ENCODE measurements at places on chromosomes 6 and 20.

- no peak for DNase-seq
Observed at GRCh38 chr20:61543086-61543485, 291.0 kb downstream of the CDH4 start.

GRCh38 chr6:54598787-54599313 is 247.7 kb upstream of the FAM83B start:
- DNase-seq: no peak

GRCh38 chr6:36679043-36679833 is 724 bp downstream of the CDKN1A start:
- peak; percentile 93 for DNase-seq

- no peak for DNase-seq
Observed at GRCh38 chr6:11909696-11910132, 102.4 kb upstream of the HIVEP1 start.

DNA sequence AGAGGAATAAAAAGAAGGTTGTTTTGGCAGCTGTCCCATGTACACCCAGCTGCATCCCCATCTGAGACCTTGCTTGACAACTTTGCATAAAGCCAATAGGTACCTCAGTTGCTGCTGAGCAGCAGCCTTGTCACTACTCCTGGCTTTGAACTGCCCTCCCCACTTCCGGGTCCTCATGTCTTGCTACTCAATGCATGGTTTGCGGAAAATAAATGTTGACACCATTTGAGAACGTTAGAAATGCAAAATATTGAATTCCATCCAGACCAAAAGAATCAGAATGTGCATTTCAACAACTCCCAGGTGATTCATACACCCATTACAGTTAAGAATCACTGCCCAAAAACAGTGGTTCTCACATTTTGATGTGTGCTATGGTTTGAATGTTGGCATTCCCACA is 32.9 kb downstream of the GPX5 start:
- DNase-seq: no peak

DNA sequence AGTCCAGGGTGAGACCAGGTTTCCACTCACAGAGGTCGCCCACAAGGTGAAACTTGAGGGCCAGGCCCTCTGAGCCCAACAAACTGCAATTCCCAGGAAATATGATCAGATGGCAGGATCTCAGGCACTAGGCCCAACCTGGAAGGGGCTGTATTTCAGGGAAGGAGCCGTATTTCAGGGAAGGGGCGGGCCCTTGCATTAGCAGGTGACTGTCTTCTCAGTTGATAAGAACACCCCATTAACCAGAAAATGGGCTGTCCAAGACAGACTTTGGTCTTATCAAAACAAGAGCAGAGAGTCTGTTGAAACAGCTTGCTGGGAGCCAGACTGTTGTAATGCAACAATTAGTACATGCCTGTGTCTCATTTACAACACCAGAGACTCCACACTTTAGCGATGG is 10.9 kb upstream of the BNIP5 start:
- DNase-seq: no peak

DNA sequence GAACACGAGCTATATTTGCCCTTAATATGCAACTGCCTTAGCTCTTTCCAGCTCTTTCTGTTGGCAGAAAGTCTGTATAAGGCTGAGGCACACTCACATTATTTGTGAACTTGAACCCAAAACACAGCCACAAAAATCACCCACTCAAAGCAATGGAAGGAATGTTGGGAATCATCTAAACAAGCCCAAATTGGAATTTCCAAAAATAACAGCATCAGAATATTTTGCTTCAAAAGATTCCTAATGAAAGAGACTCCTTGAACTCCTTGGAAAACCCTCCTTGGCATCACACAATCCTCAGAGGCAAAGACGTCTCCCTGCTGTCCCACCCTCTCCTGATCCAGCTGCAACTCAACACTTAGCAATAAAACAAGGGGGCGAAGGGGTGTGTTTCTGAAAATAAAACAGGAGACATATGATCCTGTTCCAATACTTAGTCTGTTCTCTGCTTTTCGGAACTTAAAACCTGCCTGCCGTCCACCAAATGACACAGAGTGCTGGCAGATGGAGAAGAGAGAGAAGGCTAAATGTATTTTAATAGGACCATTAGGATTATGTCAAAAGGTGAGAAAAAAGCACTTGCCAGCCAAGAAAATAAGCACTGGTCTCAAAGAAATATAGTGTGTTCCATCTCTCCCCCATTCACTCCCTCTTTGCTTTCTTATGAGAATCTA is 320.7 kb upstream of the JARID2 start:
- no peak for DNase-seq

DNA sequence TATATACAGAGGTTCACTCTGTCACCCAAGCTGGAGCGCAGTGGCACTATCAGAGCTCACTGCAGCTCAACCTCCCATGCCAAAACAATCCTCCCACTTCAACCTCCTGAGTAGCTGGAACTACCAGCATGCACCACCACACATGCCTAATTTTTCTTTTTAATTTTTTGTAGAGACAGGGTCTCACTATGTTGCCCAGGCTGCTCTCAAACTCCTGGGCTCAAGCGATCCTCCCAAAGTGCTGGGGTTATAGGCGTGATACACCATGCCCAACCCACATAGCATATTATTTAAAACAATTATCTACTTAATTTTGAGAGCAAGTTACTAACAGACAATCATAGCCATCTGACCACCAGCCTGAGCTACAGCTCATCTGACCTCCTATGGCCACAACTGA is 459.9 kb upstream of the JARID2 start:
- DNase-seq: no peak

GRCh38 chr6:136576821-136577220 is 26.6 kb upstream of the MAP7 start:
- no peak for DNase-seq

- DNase-seq: no peak
Observed at GRCh38 chr6:103885446-103885845, 974.3 kb downstream of the HACE1 start.

DNA sequence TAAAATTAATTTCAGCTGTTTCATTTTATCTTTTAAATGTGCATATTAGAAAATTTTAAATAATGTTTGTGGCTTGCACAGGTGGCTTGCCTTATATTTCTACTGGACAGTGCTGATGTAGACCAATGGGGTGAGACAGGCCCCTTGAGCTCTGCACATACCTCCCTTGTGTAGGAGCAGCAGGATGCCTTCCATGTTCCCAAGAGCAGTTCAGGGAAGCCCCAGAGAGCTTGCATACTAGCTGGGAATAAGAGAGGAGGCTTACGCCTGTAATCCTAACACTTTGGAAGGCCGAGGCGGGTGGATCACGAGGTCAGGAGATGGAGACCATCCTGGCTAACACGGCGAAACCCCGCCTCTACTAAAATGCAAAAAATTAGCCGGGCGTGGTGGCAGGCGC is 61.4 kb downstream of the RFPL4B start:
- DNase-seq: no peak

- no peak for DNase-seq
Observed at GRCh38 chr6:125041740-125042459, 79.7 kb downstream of the RNF217 start.

DNA sequence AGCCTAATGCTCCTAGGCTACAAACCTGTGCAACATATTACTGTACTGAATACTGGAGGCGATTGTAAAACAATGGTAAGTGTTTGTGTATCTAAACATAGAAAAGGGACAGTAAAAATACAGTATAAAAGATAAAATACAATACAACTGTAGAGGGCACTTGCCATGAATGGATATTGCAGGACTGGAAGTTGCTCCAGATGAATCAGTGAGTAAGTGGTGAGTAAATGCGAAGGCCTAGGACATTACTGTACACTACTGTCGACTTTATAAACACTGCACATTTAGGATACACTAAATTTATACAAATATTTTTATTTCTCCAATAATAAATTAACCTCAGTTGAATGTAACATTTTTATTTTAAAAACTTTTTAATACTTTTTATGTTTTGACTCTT is 485.0 kb downstream of the MMUT start:
- no peak for DNase-seq

DNA sequence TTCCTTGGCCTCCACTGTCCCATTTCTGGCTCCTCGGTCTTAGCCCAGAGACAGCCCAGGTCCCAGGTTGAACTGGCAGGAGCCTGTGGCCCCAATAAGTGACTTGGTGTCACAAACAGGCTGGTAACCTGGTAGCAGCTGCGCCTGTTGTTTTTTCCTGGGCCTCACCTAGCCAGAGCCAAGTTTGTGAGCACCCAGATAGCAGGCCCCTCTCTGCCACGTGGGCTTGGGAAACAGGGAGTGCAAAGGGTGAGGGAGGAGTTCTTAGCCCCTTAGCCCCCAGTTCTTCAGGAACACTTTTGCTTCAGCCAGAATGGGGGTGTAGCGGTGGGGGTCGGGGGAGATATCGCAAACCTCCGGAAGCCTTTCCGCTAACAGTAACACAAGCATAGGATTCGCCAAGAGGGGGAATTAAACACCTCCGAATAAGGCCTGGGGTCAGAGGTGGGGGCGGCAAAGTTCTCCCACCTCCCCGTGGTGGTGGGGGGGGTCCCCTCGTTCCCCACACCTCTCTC is 760 bp downstream of the C6orf132 start:
- DNase-seq: no peak

DNA sequence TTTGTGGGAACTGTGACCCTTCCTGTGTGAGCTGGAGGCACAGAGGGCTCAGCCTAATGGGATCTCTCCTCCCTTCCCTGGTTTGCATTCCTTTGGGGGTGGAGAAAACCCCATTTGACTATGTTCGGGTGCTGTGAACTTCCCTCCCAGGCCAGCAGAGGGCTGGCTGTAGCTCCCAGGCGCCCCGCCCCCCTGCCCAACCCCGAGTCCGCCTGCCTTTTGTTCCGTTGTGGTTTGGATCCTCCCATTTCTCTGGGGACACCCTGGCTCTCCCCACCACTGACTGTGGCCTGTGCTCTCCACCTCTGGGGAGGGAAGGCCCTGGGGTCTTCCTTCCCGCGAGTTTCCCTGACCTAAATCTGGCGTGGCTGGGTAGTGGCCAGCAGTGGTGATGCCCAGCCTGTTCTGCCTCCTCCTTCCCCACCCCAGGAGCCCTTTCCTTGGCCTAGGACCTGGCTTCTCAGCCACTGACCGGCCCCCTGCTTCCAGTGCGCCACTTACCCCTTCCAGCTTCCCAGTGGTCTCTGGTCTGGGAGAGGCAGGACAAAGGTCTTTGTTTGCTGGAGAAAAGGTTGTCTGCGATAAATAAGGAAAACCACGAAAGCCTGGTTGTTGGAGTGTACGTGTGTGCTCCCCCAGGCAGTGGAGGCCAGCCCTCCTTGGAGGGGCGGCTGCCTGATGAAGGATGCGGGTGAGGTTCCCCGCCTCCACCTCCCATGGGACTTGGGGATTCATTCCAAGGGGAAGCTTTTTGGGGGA is 4.9 kb downstream of the VEGFA start:
- no peak for DNase-seq

DNA sequence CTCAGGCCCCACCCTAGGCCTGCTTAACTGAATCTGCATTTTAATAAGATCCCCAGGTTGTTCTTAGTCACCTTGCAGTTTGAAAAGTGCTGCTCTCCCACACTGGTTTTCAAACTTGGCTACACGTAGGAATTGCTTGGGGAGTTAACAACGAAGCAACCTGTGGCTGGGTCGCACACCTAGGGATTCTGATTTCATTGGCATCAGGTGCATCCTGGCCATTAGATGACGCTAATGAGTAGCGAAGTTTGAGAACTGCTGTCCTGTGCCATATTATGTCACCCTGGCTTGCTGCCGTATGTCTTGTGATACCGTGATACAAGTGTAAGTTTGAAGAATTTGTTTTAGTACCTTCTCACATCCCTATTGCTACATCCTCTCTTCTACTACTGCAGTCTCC is 28.2 kb upstream of the FUCA2 start:
- DNase-seq: no peak

All from vagina (tissue), 2 donors.